Left renal pelvis (tissue), 4 donors: ENCODE measurements at places on chromosomes 5 and 9.

DNA sequence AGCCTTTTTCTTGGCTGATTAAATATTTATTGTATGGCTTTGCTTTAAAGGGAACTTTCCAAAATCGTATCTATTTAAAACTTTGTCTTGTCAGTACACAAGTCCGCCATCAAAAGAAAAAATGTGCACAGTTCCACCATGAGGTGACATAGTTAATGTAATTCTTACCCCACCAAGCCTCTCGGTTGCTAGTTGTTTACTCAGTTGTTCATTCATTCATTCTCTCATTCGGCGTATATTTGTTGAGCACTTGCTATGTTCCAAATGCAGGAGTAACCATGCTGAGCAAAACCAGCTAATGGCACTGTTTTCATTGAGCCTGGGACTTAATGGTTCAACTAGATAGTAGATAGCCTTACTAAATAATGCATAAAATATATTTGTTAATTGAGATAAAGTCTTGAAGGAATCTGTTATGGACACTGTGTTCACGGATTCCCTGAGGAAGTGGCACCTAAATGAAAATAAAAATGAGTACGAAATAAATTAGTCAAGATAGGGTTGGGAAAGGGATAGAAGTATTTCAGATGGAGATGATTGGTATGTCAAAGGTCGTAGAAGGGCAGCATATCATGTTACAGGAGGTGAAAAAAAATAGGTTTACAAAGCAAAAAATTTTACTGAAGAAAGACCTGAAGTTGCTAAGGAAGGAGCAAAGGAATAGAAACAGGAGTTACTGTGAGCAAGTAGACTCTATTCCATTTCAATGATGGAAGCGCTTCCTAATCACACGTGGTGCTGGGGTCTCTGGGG lies 1.5 kb downstream of the DCAF10 start:
- no peak for DNase-seq

DNA sequence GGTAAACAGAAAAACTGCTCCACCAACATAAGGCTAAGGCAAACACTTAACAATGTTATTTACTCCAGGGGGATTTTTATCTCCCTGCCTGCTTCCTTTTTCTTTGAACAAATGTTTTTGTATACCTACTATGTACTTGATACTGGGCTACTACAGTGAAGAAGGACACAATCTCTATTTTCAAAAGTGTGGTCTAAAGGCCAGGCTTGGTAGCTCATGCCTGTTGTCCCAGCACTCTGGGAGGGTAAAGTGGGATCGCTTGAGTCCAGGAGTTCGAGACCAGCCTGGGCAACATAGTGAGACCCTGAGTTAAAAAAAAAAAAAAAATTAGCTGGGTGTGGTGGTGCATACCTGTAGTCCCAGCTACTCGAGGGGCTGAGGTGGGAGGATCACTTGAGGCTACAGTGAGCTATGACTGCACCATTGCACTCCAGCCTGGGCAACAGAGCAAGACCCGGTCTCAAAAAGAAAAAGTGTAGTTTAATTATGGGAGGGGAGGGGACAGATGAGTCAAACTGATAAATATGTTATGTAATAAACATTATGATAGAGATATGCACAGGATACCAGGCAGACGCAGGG lies 3.3 kb downstream of the STOM start:
- no peak for DNase-seq

DNA sequence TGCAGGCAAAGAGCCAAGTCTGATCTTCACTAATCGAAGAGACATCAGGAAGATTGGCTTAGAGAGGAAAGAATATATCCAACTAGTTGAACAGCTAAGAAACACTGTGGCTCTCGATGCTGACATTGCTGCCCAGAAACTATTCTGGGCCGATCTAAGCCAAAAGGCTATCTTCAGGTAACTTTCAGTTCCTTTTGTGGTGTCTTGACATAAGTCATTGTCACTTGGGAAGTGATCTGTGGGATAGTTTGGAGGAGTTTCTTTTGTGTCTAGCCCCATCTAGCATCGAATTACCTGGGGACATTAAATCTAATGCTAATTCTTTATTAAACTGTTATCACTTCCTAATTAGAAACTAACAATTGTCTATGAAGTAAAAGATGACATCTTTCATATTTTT lies 24.0 kb downstream of the VLDLR start:
- DNase-seq: no peak

- no peak for DNase-seq
Measured at GRCh38 chr5:169701910-169702451, 64.9 kb downstream of the DOCK2 start.

- no peak for DNase-seq
Measured at GRCh38 chr5:14816999-14817761, 54.4 kb downstream of the ANKH start.

DNA sequence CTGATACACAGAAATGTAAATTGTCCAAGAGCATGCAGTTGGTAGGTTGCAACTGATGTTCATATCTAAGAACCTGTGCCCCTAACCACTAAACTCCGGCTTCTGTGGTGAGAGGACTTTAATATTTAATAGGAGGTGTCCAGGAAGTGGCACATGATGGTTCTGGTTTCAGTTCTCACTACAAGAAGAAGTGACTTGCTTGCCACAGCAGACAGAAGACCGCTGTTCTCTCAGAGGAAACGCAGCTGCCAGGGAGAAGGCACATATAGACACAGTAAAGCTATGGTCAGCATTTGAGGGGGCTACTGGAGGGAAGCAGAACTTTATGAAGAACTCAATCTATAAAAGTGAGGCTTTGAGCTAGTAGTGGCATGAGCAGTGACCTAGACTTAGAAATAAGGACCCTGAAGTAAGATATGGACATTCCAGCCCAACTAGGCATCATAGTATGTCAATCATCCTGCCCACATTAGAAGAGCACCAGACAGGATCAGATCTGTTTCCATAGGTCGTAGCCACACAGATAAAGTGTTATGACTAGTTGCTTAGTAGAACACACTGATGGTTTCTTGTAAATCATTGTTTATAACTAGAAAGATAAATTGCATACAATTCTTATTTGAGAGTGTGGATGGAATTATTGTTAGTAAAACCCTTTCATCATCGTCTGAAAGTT lies 36.4 kb upstream of the DAB2 start:
- no peak for DNase-seq

- DNase-seq: no peak
Measured at GRCh38 chr5:58452566-58453258, 7.2 kb downstream of the PLK2 start.

GRCh38 chr5:115262011-115262320 lies 711 bp downstream of the PGGT1B start:
- DNase-seq: no peak

DNA sequence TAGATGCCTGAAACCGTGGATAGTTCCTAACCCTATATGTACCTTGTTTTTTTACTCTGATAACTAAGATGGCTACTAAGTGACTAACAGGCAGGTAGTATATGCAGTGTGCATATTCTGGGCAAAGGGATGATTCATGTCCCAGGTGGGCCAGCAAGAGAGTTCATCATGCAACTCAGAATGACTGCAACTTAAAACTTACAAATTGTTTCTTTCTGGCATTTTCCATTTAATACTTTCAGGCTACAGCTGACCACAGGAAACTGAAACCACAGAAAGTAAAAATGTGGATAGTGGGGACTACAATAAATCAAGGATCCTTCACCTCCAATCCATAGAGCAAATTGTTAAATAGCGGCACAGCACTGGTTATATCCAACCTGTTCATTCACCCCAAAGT lies 30.7 kb upstream of the VCAN start:
- DNase-seq: no peak

DNA sequence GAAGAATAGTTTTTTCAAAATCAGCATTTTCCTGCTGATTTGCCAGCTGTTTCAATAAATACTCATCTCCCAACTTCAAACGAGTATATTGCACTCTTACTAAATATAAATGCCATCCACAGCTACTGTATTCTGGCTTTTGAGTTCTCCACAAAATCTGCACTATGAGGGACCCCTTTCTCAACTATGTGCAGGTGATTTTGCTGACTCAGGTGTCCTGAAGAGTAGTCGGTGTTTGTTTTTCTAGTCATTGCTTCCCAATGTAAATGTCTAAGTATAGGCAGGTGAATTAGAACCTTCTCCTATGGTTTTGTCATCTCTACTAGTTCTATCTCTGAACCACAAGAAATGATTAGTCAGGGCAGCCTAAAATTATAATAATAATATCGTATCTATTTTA lies 616.8 kb upstream of the MEF2C start:
- DNase-seq: no peak
